T follicular helper cell (primary cell): ENCODE measurements at places on chromosomes 2 and 18.
A peak's percentile ranks its signal among the peaks of the same experiment; 100 is the strongest.

- no peak for DNase-seq
Measured at GRCh38 chr2:17258861-17259260, 259.4 kb downstream of the RAD51AP2 start.

DNA sequence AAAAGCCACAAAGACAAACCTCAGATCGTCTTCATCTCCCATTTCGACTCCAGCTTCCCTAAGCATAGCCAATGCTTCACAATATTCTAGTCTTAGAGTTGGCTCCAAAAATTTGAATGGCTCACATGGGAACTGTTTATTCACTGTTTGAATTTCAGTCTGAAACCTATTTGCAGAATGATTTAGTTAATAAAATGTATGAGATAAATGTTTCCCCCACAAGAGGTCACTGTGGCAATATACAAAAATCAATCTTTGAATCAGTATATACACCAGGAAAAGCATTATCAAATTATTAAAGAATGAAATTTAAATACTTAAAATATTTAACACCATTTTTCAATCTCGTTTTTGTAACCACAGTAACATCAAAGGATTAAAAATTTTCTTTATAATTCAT, 40.0 kb upstream of the MCM6 start:
- DNase-seq: no peak

DNA sequence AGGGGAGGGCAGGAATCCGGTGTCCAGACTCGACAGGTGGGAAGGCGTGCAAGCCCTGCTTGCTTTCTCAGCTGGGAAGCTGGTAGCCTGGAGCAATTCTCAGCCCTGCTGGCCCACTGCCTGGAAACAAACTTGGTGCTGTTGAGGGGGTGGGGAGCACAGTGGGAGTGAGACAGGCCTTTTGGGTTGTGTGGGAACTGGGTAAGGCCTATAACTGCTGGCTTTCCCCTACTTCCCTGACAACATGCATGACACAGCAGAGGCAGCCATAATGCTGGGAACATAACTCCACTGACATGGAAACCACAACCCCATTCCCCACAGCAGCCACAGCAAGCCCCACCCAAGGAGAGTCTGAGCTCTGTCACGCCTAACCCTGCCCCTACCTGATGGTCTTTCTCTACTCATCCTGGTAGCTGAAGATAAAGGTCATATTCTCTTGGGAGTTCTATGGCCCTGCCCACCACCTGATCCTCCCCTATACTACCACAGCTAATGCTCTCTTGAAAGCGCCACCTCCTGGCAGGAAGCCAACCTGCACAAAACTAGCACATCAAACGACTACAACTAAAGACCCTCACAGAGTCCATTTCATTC, 122.9 kb upstream of the ACVR1C start:
- DNase-seq: peak; percentile 8

DNA sequence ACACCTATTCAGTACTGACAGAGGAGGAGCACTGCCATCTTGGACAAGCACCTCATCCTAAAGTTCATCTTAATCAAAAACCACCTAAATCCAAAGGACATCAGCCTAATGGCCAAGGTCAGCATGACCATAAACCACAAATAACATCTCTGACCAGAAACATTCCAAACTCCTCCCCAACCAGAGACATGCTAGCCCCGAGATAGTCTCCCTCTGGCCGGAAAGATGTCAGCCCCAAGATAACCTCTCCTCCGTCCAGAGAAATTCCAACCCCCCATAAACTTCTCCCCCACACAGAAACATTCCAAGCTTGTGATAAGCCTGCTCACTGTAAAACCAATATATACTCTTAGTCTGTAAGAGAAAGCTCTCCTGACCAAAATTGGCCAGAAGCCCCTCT, 260.6 kb downstream of the CLIP4 start:
- DNase-seq: no peak

DNA sequence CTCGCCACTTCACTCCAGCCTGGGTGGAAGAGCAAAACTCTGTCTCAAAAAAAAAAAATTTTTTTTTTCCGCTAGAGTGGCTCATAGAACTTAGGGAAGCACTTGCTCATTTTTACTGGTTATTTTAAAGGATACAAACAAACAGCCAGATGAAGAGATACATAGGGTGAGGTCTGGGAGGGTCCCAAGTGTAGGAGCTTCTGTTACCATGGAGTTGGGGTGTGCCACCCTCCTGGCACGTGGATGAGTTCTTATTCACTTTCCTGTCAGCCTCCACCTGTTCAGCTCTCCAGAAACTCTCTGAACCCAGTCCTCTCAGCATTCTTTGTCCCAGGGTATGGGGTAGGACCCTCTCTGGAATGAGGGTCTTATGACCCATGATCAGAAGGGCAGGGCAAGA, 4.9 kb upstream of the MAT2A start:
- no peak for DNase-seq

DNA sequence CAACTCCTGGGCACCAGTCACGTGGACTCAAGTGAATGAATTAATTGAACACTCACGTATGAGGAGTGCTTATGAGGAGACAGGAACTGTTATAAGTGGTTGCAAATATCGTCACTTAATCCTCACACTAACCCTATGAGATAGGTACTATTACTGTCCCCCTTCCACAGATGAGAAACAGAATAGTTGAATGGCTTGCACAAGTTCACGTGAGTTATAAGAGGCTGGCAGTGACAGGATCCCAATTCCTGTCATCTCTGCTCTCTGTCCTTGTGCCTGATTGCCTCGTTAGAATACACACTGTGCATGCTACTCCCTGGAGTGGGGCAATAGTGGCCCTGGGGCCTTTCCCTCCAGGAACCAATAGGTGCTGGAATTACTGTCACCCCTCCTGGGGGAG, 253.5 kb downstream of the DYSF start:
- no peak for DNase-seq

GRCh38 chr2:157439824-157440186, 4.1 kb downstream of the CYTIP start:
- no peak for DNase-seq

DNA sequence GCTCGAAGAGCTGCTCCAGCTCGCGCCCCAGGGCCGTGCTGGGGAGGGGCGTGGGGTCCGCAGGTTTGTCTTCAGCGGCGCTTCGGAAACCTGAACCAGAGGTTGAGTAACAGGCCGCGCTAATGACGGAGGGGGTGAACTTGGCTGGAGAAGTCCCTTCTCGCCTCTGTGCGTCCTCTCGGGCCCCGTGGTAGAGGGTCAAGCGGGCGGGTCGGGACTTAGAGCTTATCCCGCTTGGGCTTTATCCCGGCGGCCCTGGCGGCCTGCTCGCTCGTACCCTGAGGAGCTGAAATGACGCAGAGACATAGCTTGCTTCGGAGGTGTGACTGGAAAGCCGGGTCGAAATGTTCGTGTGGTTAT, 479 bp downstream of the RNMT start:
- peak; percentile 12 for DNase-seq

DNA sequence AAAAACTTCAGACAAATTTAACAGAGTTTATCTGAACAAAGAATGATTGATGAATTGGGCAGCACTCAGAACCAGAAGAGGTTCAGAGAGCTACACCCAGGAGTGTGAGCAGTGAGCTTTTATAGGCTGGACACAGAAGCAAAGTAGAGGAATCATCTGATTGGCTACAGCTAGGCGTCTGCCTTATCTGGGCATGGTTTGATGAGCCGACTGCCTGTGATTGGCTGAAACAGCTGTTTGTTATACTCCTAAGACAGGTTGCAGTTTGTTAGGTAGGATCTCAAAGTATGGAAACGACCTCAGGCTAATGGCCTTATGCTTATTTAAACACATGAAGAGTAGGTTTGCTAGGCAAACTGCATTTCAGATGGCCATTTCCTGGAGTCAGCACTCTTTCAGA, 188.9 kb downstream of the MYO1B start:
- no peak for DNase-seq

- no peak for DNase-seq
Measured at GRCh38 chr2:213995400-213996105, 415.3 kb upstream of the VWC2L start.

GRCh38 chr2:187906021-187906420, 351.8 kb upstream of the TFPI start:
- no peak for DNase-seq

DNA sequence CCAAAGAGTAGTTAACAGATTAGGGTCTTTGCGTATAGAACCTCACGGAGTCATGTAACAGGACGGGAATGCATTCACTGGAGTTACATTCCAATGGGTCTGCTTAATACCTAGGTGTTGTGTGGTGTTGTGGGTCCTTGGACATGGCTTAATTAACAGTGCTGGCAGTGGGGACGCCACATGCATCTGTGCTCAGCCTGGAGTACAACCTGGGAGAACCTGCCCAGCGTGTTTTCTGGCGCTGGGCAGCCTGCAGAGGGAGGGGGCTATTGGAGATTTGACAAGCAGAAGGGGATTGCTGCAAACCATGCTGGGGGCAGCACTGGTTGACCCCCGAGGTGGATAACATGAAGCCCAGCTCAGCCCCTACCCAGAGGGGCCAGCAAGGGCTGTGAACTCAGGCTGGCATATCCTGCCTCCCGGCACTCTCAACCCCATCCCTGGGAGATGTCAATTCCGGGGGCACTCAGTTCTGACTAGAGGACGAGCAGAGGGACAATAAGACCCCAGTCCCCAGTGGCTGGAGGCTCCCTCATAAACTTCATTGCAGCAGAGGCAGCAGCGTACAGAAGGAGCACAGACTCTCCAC, 29.3 kb upstream of the COPS8 start:
- DNase-seq: no peak
